ENCODE measurements at places on chromosomes 13 and 19. TPM values are rescaled to one million over a fixed set of nuclear protein-coding genes. Genes with fewer than 3 reads are reported as not detected.

DNA sequence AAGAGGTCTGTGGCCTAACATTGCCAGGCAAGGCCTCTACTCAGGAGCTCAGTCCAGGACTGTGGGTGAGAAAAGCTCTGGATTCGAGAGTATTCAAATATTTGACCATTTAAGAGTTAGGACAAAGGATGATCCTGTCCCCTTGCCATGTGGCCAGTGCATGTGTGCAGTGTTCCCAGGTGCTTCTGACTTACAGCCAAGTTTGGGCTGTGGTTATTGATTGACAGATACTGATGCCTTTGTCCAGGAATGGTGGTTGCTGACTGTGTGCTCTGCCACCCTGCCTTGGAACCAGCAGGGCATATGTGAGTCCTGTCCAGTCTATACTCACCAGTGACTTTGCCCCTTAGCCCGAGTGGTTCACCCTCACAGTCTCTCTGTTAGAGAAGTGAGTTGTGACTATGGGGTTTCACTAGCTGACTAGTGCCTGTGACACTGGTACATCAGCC is 51.9 kb downstream of the GARRE1 start:
- no peak for DNase-seq

Gene SLAIN1
- total RNA-seq, result 44.7 TPM

- peak; percentile 65 for DNase-seq
Observed at GRCh38 chr19:35000647-35001501, 751 bp downstream of the GRAMD1A start.

Gene ZNF154
- 34.6 TPM for total RNA-seq

- DNase-seq, result peak; percentile 44
Observed at GRCh38 chr13:51614350-51614786, 30.1 kb downstream of the WDFY2 start.

DNA sequence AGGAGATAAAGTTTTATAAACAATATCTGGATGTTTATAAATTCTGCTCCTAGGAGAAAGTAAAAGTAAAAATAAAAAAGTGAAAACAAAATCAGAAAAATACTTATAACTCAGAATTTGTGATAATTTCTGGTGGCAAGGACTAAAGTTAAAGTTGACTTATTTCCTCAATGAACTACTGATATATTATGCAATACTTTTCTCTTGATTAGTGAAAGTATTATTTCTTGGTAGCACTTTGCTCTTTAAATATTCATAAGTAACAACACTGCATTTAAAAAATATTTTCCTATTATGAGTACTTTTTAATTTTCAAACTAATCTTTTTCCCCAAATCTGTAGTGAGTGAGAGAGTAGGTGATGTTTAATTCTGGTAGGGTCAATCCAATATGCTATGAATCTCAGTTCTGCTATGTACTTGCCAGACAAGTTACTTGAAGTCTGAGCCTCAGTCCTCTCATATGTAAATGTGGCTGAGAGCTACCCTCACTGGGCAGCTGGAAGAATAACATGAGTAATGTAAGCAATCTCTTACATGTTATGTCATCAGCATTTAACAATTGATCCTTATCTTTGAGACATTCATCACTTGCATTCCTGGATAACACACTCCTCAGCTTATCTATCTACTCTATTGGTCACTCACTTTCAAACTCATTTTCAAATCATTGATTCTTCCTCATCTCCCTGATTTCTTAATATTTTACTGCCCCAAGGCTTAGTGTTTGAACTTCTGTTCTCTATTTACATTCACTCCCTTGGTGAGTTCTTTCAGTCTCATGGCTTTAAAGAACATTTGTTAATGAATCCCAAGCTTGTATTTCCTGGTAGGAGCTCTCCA is 239.0 kb downstream of the RGCC start:
- peak; percentile 46 for DNase-seq

DNA sequence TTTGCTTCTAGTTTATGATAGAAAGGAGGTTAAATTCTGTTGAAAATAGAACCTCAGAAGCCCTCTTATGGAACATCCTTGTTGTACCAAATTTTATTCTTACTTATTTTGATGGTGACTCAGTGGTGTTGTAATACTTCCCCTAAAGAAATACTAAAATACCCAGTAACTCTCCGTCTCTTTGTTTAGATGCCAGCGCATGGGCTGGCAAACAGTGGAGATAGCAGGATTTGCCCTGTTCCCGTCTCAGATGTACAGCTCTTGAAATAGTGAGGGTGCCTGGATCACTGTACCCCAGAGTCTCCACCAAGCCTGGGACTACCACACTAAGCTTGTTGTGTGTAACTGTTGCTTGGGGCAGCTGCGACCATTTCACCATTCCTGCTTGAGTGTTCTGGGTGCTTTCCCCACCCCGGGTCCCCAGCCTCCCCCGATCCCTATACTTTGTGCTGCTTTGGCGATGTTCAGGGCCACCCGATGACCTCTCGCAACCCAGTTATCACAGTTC is 67.0 kb upstream of the TEX29 start:
- DNase-seq, result no peak

Gene PRR20B
- not detected for total RNA-seq

Gene INSL3
- not detected for total RNA-seq

DNA sequence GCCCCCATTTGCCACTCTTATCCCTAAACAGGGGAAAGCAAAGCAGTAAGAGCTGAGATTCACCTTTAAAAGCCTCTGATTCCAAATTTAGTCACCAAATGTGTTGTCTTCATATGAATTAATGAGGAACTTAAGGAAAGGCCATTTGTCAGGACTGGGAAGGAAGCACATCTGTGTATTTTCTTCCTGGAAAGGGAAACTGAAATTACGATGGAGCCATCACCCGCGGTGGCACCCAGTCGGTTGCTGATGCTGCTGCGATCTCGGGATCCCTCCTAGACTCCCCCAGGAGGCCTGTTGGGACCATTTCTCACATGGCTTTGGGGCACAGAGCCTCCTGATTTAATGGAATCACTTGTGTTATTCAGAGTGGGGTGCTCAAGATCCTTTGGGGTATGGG is 7.4 kb upstream of the IL4I1 start:
- no peak for DNase-seq

GRCh38 chr13:75724752-75725517 is 88.8 kb downstream of the LMO7 start:
- peak; percentile 32 for DNase-seq

- DNase-seq, result no peak
Observed at GRCh38 chr13:70856711-70857110, 748.5 kb upstream of the KLHL1 start.

DNA sequence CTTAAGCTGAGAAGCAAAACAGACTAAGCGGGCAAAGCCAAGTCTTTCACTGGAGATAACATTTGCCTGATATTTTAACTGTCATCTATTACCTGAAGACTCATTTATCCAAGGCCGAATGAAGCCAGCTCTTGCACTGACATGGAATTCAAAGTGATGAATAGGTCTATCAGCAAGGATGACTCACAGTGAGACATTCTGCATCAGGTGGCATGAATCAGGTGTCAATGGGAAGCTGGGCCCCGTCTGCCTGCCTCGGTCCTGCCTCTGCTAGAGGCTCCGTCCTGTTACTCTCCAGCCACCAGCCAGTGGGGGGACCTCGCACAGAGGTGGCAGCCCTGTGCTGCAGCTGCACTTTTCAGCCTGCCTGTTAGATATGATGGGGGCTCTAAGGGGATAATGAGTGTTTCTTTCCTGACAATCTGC is 23.5 kb downstream of the STARD13 start:
- peak; percentile 59 for DNase-seq

DNA sequence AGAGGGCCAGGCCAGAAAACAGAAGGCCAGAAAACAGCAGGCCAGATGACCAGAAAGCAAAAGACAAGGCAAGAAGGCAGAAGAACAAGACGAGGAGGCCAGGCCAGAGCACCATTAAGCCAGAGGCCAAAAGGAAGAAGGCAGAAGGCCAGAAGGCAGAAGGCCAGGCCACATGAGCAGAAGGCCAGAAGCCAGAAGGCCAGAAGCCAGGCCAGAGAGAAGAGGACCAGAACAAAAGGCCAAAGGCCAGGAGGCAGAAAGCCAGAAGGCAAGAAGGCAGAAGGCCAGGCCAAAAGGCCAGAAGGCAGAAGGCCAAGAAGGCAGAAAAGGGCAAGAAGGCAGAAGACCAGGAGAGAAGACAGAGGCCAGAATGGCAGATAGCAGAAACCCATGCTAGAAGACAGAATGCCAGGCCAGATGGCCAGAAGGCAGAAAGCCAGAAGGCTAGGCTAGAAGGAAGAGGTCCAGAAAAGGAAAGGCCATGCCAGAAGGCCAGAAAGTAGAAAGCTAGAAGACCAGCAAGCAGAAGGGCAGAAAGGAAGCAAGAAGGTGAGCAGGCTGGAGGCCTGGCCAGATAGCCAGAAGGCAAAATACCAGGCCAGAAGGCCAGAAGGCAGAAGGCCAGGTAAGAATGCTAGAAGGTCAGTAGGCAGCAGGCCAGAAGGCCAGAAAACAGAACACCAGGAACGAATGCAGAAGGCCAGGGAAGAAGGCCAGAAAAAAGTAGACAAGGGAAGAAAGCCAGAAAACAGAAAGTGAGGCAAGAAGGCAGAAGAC is 187.6 kb downstream of the TUBA3C start:
- DNase-seq, result no peak

DNA sequence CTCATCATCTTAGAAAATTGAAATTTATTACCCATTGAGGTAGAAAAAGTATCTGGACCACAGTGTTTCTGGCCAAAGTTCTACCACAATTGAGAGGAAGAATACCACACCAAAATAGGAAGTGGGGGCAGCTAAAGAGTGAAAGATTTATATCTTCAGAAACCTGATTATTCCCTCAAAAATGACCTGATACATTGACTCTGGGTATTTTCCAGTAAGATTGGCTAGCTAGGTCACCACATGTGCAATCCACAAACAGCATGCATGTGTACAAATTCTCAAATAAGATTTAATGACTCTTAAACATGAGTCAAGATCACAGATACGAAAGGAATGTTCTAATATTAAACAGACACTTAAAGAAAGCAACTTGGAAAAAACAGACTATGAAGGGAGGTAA is 1516.2 kb upstream of the PCDH20 start:
- no peak for DNase-seq

Gene FPR1
- total RNA-seq, result 76.1 TPM

- peak; percentile 41 for DNase-seq
Observed at GRCh38 chr19:23799321-23799720, 40.6 kb upstream of the ZNF681 start.

GRCh38 chr19:16066611-16067104 is 9.6 kb upstream of the TPM4 start:
- peak; percentile 35 for DNase-seq

Gene CYP2F1
- 16.4 TPM for total RNA-seq

Gene F10
- 6.1 TPM for total RNA-seq

Gene BORA
- 4.0 TPM for total RNA-seq

DNA sequence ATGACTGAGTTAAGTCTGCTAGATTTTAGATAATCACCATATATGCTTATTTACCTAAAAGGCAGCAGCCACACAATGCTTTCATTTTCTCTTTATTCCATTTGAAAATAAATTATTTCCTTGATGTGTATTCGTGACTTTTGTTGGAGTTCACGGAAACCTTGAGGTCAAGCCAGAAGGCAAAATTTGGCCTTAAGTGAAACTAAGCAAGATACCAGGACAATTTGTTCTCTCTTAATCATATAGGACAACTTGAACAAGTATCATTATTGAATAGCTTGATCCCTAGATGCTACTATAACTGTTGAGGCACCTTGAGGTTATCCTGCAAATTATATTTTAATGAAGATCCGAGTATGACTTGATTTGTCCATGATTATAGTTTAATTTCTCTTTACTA is 429.2 kb upstream of the DACH1 start:
- DNase-seq, result no peak

Gene KLK10
- 9.8 TPM for total RNA-seq

DNA sequence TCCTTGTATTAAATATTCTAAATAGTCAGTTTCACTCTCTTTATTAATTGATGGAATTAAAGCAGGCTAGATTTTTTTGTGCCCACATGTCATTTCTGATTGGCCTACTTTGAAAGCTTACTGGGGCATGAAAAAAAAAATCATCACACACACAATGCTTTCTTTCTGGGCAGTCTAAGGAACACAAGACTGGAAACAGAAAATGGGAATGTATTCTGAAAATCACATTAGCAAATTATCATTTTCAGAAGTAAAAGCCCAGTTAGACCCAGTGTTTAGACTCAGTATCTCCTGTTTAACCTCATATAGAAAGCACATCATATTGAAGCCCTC is 339.4 kb downstream of the SPRY2 start:
- no peak for DNase-seq

Gene PRKACA
- 103 TPM for total RNA-seq

DNA sequence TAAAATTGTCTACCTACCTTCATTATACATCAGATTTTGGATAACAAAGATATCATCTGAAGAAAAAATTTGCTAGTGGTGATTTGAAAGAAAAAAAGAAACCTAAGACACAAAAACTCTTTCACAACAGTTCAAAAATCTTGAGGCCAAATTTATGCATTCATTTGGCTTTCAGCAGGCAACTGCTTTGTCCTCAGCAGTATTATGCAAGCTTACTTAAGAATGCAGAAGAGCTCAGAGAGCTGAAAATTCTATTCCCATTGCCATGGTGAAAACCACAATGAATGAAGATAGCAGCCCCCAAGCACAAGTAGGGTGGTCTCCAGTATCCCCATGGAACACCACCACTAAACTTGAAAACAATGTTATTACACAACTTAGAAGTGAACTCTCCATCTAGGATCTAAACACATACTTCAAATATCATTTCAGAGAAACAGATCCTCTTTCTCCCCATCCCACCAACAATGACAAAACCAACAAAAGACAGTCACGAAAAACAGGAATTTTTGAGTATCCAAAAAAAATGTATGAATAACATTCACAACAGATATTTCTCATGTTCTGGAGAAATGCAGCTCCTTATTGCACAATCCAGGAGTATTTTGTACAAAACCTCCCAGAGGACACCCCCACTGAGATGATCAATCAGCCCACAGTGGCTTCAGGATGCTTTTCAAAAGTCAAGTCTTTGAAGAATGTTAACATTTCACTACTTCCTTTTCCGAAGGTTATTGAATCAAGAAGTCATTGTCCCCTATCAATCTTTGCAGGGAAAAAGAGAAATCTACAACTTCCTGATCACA is 192.7 kb downstream of the LHFPL6 start:
- DNase-seq, result peak; percentile 23

DNA sequence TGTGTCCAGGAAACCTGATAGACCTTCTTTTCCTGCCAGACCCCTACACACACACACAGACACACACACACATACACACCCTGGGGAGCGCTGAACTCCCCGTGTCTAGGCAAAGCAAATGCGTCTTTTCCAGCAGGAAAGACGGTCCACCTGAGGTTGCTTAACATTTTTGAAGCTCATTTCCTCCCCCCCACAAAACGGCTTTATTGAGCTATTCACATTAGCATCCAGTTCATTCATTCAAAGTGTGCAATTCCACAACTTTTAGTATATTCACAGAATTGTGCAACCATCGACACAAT is 3.4 kb downstream of the GSX1 start:
- no peak for DNase-seq

DNA sequence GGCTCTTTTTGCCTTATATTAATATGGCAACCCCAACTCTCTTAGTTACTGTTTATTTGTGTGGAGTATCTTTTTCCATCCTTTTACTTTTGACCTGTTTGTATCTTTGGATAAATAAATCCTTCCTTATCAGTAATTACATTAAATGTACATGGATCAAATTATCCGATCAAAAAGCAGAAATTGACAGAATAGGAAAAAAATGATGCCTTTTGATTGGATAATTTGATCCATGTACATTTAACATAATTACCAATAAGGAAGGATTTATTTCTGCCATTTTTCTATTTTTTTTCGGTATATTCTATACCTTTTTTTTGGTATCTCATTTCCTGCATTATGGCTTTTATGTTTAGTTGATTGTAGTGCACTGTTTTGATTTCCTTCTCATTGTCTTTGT is 57.2 kb downstream of the ZMYM2 start:
- peak; percentile 13 for DNase-seq

All from lung (tissue), 17 donors.